Progenitor cell of endocrine pancreas (in vitro differentiated cells): ENCODE measurements at places on chromosomes 6 and 20.

- no peak for DNase-seq
Measured at GRCh38 chr20:5786930-5787795, 37.0 kb downstream of the SHLD1 start.

DNA sequence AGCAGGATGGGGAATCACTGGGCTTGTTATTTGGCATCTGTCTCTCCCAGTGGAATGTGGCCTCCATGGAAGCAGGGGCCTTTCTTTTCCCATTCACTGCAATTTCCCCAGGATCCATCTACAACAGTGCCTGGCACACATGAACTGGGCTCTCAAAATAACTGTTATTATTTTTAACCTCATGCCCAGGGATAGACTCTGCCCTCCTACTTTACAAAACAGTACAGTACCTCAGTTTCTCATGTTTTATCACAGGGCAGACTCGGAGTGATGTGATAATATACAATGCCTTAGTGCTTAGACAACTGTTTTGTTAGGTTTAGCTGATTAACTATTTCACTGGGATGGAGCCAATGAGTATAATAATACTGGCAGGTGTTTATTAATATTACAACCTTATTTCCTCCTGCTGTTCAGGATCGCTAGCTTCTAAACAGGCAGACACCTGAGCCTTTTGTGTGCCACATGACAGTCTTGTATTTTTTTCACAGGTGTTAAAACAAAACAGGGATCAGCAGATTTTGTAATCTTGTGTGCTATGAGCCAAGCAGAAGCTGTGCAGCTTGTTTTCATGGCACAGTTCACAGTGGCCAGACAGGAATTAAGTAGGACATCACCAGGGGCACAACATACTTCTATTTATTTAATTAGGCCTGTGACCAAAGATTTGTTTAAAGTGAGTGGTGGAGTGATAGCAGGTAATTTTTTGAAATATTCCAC lies 157.7 kb upstream of the EYA4 start:
- DNase-seq, result no peak

DNA sequence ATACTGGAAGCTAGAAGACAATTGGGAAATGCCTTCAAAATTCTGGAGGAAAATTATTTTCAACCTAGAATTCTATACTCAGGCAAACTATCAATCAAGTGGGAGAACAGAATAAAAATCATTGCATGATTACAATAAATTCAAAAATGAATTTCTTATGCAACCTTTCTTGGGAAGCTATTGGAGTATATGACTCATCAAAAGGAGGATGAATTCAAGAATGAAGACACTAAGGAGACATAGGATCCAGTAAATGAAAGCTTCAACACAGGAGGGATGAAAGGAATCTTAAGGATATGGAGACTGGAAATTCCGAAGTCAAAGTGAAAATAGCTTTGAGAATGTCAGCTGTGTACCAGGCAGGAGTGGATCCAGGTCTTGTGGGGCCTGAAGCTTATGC lies 12.6 kb upstream of the UBR2 start:
- no peak for DNase-seq

DNA sequence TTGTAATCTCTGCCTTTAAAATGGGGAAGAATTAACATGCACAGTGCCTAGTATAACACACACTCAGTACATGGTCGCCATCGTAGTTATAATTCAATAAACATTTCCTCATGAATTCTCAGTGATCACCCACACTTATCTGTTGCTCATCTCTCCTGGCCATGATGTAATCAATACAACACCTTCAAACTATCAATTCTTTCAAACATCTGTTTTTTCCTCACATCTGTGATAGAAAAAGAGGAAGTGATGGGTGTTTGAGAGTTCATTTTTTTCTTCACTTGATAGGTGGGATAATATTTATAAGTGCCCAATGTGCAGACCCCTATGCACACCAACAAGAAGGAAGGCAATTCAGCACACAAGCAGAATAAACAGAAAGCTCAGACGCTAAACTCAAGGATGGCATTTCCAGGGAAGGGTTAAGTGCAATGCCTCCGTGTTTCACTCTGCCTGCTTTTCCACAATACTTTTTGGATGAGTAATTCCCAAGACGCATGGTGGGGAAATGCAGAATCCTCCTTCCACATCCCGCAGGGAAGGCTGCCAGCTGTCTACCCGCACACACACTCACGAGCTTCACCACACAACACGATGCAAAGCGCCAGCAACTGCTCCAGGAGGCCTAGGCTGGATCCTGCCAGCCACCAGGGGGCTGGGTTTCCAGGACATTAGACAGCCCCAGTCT lies 100.3 kb downstream of the GMPR start:
- DNase-seq, result no peak

DNA sequence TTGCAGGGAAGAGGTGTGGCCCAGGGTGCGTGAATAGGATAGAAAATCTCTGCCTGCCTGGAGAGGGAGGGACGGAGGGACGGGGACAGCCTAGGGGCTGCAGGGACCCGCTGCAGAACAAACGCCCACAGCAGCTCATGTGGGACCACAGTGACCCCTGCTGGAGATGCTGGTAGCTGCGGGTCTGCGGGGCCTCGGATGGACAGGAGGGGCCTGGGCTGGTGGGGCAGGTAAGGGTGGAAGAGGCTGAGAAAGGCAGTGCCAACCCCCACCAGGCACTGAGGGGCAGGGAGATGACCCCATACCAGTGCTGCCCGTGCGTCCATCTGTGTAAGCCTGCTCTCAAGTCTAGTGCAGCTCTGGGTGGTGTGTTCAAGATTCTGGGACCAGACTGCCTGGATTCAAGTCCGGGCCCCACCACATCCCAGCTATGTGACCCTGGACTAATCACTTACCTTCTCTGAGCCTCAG lies 39.4 kb downstream of the KIAA1755 start:
- DNase-seq, result peak; percentile 87

DNA sequence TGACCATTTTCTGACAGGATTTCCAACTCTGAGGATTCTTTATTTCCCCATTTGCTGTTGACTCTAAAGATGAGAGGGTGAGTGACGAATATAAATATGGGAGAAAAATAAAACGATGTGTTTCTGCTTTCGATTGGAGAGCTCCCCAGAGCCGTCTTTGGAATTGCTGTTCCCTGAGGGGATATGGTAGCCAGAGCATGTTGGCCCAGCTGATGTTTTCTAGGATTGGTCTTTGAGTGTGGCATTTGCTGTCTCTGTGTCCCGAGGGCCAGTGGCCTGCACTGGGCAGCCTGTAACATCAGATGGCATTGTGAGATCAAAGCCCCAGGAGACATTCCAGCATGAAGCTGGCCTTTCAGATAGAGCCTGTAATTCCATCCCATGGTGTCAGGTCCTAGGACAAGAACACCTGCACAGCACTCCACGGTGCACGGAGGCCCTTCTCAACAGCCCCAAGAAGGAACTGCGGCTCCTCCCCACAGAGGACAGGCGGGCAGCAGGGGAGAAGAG lies 26.7 kb downstream of the PKIG start:
- no peak for DNase-seq

DNA sequence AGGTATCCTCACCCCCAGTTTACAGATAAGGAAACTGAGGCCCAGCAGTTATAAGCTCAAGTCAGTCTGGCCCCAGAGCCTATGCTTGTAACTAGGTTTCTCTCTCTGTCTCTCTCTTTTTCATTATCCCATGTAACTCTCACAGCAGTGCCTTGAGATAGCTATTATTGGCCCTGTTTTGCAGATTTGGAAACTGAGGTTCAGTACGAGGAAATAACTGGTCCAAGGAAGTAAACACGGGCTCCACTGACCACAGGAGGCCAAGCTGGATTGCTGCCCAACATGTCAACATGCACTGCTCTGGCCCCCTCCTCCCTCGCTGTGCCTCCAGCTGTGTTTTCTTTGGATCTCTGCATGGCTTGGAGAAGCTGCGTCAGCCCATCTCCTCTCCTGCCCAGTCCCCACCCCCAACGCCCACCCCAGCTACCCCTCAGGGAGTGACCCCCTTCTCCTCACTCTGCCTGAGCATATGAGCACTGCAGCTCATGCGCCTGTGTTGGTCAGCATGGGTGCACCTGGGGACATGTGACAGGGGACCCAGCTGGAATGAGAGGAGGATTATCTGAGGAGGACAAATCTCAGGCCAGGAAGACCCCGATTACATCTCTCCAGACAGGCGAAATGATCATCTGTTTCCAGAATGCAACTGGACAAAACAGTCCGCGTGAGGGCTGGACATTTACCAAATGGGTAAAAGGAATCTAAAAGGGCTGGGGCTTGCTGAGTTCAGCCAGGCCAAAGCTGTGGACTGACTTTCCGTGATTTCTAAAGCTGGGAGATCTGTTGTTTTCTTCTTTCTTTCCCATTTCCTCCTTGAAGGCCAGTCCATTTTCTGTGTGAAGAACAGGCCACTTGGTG lies 7.8 kb upstream of the PLTP start:
- DNase-seq, result no peak

GRCh38 chr6:159043947-159044346 lies 844 bp downstream of the TAGAP start:
- no peak for DNase-seq

DNA sequence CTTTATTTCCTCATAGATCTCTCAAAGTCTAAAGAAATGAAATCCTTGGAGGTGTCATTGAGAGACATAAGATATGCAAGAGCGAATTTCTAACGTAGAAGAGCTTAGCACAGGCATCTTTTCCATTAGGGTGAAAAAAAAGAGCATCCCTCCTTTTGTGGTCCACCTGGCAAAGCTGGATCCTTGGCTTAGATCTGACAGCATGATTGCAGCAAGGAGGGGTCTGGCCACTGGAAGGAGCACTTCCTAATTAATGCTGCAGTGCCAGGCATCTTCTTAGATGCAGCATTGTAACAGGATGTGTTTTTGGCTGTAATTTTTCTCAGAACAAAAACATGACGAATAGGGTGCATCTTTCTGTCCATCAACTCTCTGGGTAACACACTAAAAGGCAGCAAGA lies 60.1 kb upstream of the TFAP2D start:
- no peak for DNase-seq

DNA sequence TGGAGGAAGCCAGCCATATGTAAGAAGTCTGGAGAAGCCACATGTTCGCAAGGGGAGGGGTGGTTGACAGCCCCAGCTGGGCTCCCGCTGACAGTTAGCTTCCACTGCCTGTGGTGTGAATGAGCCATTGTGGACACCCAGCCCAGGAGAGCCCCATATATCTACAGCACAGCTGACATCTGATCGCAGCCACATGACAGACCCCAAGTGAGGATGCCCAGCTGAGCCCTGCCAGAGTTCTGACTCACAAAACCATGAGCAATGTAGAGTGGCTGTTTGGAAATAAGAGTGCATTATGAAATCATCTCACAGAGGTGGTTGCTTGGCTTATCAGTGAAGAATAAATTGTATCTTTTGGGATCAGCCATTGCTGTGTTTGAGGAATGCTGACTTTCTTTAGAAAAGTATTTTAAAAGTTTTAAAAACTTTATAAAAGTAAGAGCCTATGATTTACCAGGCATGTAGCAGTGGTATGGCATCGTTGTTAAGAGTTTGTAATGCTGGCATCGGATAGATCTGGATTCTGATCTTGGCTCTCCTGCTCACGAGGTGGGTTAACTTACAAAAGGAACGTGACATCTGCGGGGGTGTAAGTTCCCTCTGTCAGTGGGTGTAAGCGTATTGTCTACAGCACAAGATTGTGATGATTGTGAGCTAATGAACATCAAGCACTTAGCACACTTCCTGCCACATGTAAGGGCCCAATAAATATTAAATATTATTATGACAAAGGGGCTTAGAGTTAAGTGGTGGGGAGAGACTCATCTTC lies 24.1 kb downstream of the CFAP61 start:
- DNase-seq, result no peak
